T-helper 17 cell (primary cell): ENCODE measurements at places on chromosomes 1 and 21. TPM values are rescaled to one million over a fixed set of nuclear protein-coding genes. Genes with fewer than 3 reads are reported as not detected.

The BMP8B gene
- total RNA-seq: 1.3 TPM

The KRTAP11-1 gene
- total RNA-seq: not detected

The PLEKHA6 gene
- 0.47 TPM for total RNA-seq

The CCDC190 gene
- total RNA-seq: not detected

The SIK1 gene
- total RNA-seq: 266 TPM

The DNTTIP2 gene
- 70.4 TPM for total RNA-seq

GRCh38 chr1:9942399-9942938 lies 722 bp downstream of the LZIC start:
- no peak for DNase-seq

DNA sequence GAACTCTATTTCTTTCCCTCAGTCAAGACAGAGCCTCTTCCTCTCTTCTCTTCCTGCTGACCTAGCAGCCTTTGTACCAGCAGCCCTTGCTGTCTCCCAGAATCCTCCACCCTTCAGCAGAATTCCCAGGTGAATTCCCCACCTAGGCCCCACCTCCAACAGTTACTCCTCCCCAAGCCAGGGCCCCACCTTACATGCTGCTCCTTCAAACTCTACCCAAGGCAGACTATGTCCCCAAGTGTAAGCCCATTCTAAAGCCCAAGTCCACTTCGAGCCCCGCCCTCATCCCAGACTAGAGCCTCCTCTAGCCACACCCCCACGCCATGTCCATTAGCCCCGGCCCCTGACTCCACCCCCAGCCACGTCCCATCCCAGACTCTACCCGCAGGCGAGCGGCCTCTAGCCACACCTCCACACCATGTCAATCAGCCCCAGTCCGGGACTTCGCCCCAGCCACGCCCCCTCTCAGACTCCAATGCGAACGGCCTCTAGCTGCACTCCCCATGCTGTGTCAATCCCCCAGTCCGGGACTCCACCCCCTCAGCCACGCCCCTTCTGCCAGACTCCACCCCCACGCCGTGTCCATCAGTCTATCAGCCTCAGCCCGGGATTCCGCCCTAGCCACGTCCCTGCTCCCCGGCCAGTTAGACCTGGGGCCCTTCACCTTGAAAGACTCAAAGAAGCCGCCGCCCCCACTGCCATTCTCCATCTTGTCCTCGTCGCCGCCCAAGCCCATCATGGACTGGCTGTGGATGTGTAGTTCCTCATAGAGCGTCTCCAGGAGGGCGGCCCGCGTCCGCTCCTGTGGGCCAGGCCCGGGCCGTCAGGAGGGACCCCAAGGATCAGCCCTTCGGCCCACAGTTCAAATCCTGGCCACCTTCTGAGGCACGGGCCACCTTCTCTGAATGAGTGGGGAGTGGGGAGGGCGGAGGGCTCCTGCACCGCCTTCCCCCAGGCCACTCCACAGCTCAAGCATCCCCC lies 61.3 kb downstream of the RAP1GAP start:
- DNase-seq: no peak

GRCh38 chr1:23101887-23102286 lies 66.8 kb downstream of the LUZP1 start:
- no peak for DNase-seq

DNA sequence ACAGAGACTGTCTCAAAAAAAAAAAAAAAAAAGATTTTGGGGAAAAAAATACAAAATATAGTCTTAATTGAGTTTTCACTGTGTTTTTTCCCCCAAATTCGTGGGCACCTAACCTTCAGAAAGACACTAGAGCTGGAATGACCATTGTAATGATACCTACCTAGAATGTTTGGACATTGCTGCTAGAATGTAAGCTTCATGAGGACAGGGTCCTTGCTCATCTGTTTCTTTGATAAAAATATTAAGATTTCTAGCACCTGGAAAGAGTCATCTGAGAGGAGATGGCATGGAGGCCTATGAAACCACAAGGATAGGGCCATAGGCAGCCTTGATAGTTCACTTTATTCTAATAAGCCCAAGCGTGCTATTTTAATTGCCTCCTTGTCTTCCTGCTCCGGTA lies 6.5 kb downstream of the LRRC8D start:
- no peak for DNase-seq

DNA sequence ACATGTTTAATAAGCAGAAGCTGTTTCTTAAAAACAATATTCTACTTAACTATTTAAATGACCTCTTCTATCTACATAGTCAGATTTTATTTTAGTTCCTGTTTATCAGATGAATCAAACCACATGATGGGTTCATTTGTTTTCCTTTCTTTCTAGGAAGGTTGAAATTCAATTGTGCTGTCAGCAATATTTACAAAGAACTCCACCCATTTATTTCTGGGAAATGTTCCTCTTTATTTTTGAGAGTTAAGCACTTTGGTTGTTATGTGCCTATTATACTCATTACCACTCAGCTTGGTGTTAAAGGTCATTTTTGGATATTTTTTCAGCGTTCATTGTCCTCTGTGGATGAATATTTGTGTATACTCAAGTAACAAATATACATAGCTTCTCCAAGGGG lies 84.9 kb downstream of the C4BPA start:
- no peak for DNase-seq

GRCh38 chr1:11059155-11059967 lies 457 bp downstream of the SRM start:
- DNase-seq: no peak

- DNase-seq: peak; percentile 69
Observed at GRCh38 chr1:91500756-91501522, at the start of gene CDC7. TSS of gene CDC7 (plus strand) at chr1:91500851. CDS start at chr1:91501717, 866 bp downstream.

- no peak for DNase-seq
Observed at GRCh38 chr21:45539046-45539795, 3.0 kb downstream of the SLC19A1 start.
